ENCODE measurements at places on chromosomes 11 and 22.

DNA sequence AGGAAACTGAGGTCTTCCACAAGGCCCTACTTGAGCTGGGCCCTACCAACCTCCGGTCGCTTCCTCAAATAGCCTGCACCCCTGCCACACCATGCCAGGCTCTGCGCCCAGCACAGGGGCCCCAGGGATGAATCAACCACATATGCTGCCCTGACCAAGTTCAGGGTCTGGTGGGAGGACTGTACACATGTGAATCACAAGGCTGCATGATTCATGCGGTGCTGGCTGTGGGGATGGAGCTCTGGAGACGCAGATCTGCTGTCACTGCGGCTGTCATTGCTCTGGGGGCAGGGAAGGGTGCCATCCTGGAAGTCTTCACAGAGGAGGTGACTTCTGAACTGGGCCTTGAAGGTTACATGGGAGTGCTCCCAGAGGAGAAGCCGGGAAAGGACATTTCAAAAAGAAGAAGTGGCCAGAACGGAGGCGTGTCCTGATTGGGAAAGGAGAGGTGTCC, 21.5 kb downstream of the CYTH4 start:
- DNase-seq = no peak

DNA sequence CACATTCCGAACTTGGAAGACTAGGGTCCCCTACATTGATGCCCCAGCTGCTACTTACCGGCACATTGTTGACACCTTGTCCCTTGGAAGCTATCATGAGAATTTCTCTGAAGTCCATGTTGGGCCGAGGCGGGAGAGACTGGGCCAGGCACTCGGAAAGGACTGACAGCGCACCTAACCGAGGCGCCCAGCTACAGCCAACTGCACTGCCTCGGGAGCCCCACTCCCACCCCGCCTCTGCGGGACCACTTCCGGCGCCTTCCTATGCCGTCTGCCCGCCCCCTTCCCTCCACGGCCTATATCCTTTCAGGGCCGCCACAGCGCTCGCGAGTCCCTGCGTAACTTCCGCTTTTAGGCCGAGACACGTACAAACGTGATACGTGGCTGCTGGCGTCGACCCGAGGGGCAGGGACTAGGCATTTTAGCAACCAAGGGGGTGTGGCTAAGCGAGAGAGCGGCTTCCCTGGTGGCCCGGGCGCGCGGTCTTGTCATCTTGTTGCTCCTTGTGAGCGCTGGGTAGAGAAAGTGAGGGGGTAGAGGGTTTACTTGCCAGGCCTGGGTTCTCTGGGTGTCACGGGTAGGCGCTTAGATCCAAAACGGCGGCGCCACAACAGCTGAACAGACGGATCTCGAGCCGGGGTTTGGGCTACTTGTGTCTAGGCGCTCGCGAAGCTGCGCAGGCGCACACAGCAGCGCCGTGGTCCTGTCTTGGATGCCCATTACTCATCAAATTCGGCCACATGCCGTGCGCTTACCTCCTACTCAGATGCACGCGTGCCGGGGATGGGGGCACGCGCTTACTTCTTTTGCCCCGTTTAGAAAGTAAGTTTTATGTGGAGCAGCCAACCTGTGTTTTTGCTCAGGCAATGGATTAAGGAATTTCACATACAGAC, at the start of gene SPTY2D1:
Gene SPTY2D1, minus strand, starts transcription at position 203 of the 893 bp plus-strand sequence. Its CDS starts 85 bp downstream, at position 118.
- DNase-seq = peak; percentile 98

- DNase-seq = no peak
Measured at GRCh38 chr11:47589584-47589976, 3.1 kb downstream of the FAM180B start.

- DNase-seq = no peak
Measured at GRCh38 chr22:45450921-45451651, 37.6 kb downstream of the RIBC2 start.

DNA sequence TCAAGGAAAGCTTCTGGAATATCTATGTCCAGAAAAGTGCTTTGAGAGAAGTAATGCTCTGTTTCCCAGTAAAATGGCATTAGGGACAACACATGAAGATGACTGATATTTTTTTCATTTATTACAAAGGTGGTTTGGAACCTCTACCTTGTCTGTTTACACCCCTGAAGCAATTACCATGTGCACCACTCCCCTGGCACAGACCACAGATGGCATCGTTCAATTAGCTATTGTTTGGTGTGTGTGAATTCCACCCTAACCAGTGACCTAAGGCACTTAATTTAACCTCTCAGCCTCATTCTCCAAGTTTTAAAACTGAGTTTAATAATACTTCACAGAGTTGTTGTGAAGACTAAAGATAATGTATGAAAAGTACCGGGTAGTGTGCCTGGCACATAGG, 127.6 kb upstream of the BMAL1 start:
- no peak for DNase-seq

DNA sequence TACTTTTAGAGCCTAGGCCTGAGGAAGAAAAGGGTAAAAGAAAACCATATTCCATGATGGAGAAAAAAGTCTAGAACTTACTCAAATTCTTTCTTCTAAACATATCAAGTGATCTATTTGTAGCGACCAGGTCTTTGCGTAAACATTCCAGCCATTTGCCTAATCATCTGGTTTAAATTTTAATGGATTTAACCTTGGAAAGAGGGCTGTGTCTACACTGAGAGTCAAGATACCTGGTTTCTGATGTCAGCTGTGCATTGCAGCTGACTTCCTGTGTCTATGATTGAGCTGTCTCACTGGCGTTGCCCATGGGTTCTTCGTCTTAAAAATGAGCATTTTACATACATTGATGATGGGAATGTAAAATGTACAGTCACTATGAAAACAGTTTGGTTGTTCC, 10.0 kb upstream of the TMEM123 start:
- no peak for DNase-seq

DNA sequence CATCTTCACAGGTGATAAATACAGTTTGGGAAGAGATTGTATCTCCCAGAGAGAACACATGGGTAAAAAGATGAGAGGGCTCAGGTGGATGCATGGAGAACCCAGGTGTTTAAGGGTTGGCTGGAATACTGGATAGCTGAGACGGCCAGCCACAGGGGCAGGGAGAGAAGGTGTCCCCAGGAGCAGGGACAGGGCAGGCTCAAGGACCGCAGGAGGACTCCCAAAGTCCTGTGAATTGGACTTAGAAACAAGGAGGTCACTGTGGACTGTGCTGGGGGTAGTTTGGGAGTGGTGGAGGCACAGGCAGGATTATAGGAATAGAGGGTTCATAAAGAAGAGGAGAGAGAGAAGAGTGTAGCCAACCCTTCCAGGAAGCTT, 103.8 kb upstream of the PARVA start:
- no peak for DNase-seq

DNA sequence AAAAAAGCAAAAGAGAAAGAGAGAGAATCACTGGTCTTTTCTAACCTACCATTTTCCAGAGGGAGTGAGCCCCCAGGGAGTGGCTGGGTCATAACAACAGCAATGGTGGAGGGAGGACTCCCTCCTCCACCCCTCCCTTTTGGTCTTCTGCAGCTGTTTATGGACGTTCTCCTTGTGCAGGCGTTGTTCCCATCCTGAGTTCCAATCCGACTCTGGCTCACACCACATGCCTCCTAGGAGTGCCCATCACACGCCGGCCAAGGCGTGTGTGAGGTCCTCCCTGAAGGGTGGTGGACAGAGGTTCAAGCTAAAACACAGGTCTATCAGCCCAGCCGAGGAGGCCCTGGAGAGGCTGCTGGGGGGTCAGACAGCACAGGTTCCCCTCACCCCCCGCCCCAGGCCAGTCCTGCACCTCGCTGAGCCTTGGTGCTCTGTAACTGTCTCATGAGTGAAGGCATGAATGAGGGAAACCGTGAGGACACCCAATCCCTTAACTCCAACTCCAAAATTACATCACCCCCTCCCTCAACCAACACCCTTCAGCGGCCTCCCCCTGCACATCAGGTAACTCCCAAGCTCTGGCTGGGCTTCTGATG, 29.4 kb downstream of the IFT27 start:
- DNase-seq = no peak

GRCh38 chr11:63543711-63544110, 7.1 kb downstream of the PLAAT4 start:
- no peak for DNase-seq

- DNase-seq = no peak
Measured at GRCh38 chr11:106327134-106327533, 249.7 kb downstream of the AASDHPPT start.

DNA sequence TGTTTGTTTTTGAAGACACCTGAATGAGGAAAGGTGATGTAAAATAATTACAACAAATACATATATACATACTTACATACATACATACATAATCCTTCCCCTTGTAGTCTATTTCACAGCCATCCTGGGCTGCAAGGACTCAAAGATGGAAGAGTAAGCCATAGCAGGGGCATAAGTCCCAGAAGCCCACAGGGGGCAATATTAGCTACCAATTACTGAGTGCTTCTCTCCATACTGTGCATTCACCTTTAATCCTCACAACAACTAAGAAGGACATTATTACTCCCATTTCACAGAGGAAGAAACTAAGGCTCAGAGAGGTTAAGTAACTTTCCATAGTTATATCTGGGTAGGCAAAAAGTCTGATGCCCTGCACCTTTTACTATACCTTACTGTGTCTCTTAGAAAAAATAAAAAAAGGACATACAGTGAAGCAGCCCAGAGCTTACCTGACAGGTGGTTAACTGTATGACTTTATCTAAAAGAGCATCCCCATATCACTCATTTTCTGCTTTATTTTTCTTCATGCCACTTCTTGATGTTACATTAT, 2.7 kb downstream of the SERGEF start:
- no peak for DNase-seq

- DNase-seq = no peak
Measured at GRCh38 chr11:43687120-43687791, 6.7 kb downstream of the HSD17B12 start.

GRCh38 chr11:74280494-74280893, 30.9 kb downstream of the P4HA3 start:
- no peak for DNase-seq

- DNase-seq = no peak
Measured at GRCh38 chr11:120316880-120317688, 8.0 kb upstream of the TLCD5 start.

- DNase-seq = no peak
Measured at GRCh38 chr22:48798281-48799226, 1029.1 kb downstream of the BRD1 start.

DNA sequence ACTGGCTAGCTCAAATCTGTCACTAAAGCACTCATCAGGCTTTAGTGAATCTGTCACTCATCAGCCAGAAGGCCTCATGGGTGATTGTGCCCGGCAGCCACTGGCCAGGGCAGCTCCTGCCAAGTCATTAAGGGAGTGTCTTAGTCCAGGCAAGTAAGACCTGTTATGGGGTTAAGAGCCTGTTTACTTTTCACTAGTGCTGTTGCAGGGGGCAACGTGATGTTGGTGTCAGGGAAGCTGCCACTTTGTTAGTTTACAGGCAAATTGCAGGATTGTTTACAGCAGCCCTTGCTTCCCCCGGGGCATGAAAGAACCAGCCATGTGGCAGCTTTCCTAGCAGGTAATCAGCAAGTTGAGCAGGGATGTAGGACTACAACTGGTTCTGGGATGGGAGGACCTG, 155.6 kb upstream of the NCAM1 start:
- DNase-seq = no peak

- DNase-seq = no peak
Measured at GRCh38 chr11:73198677-73199076, 19.4 kb upstream of the P2RY2 start.

DNA sequence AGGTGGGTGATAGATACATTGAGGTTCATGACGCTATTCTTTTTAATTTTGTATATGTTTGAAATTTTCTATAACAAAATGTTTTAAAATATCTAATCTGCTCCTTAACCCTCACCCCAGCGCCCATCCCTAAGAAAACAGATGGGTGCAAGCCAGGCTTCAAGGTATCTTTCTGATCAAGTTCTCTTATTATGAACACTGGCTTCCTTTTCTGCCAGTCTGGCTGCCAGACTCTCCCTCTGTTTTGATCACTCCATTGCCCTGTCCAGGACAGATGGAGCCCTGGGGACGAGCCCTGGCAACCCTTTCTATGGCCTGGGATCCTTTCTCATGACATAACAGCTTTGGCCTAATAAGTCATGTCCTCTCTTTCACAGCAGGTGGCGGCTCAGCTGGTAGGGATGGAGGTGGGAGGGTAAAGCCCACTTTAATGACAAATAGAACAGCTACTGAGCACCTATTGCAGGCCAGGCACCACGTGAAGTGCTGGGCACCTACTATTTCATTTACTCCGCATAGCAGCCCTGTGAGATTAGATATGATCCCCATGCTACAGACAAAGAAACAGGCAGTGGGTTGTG, 38.4 kb downstream of the DRD2 start:
- no peak for DNase-seq

DNA sequence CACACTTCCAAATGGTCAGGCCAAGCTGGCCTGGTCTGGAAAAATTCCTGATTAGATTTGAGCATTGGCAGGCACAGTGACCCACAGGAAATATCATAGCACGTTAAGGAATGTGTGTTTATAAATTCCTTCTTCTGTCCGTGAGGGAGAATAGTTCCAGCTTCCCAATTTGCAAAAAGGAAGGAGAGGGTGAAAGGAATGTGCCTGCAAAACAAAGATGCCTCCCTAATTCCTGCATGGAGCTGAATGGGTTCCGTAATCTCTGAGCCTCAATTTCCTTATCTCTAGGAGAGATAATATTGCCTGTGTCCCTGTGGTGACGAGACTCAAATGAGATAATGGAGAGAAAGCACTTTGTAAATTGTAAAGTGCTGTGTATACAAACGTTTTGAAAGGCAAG, 105.1 kb downstream of the FEZ1 start:
- DNase-seq = no peak

DNA sequence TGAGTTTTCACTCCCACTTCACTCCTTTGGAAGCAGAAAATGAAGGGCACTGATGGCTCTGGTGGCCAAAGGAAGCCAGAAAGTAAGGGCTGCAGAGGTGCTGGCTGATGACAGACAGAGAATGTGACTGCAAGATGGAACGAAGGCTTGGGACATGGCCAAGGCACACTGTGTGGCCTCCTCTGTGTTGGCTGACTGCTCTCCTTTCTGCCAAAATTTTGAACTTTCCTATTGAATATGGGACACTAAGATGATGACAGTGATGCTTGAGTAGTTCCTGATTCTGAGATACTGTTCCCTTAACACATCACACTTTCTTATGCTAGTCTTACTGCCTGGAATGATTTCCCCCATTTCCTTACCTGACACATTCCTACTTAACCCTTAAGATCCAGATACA, 156.4 kb downstream of the SWAP70 start:
- no peak for DNase-seq

DNA sequence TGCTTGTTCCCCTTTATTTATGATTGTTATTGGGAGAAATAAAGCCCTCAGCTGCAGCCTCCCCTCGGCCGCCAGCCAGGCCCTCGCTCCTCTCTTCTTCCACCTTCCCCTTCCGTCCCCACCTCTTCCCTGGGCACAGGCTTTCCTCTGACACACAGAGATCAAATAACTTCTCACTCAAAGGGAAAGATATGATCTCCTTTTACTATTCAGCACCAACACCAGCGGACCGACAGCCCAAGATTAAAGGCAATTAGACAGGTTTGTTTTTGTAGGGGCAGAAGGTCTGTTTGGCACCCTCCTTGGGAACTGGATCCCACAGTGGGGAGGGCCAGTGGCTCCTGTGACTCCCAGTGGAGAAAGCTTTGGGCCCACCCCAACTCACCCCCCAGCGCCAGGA, 23.0 kb downstream of the NECTIN1 start:
- no peak for DNase-seq

Data from hematopoietic multipotent progenitor cell treated with erythropoietin and hydrocortisone succinate and interleukin-3 and kit ligand, for 17 days (in vitro differentiated cells).